ENCODE measurements at places on chromosomes 1 and 21.

DNA sequence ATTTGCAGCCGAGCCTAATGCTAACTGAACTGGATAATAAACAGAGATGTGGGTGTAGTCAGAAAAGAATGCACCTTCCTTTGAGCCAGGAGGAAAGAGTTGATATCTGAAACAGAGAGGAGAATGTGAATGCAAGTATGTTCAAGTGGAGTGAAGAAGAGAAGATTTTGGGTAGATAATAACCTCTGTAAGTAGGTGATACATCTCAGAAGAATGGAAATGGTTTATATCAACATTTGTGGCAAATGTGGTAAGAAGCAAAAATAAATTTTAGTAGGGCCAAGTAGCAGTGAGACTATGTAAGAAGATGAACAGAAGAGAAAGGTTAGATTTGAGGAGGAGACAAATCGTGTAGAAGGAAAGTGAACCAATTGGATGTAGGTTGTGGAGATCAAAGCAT lies 1.7 kb upstream of the DNTTIP2 start:
- no peak for DNase-seq

DNA sequence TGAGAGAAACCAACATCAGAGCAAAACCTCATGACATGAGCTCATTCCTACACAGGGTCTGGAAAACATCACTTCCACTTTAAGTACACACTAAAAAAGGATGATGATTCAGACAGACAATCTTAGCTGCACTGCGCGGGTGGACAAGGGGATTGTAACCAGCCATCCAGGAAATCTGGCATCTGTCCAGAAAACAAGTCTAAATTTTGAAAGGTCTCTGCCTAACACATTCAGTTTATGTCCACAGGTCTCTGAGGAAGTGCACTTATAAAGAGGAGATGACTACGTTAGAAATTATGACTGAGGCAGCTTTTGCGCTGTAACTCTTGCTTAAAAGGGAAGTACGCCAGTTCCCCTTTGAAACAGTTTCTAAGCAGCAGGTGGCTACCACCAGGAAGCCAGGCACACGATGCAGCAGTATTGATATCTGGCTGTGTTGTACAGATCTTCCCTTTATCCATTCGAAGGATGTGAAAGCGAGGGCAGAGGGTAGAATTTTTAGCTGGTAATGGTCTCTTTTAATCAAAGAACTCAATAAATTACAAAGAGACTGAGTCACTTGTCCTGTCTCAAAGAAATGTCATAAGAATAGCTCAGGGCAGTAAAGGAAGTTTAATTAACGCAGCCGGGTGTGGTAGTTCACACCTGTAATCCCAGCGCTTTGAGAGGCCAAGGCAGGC lies 128.0 kb downstream of the SETD4 start:
- DNase-seq, result peak; percentile 93

GRCh38 chr1:188888386-188888785 lies 1589.3 kb downstream of the BRINP3 start:
- DNase-seq, result peak; percentile 0

DNA sequence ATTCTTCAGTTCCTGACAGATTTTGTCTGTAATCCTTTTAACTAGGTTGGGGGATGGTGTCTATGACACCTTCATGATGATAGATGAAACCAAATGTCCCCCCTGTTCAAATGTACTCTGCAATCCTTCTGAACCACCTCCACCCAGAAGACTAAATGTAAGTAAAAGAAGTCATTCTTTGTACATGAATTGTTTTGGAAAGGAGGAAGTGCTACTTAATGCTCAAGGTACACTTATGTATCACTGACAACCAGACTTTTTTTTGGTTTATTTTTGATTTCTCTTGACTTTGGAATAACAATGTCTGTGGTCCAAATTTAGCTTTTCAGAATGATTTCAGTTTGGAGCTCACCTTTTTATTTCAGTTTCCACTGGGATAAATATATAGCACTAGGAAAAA lies 2.3 kb downstream of the DYRK3 start:
- DNase-seq, result no peak

DNA sequence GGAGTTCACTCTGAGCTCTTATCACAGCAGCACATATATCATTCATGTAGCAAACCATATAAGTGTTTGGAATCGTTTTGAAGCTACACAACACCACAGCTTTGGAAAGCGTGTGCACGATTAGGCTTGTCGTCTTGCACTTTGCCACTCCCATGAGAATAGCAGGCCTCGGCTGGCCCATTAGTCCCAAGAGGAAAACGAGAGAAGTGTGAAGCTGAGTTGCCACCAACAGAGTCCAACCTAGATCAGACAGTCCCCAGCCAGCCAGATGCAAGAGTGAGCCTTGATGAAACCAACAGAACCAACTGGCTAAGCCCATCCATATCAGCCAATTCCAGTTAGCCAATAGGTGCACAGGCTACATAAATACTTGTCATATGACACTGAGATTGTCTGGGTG lies 238.4 kb downstream of the C1orf94 start:
- DNase-seq, result no peak
